Stimulated activated CD4-positive, alpha-beta T cell treated with anti-CD3 and anti-CD28 coated beads, Interleukin-12 subunit alpha, Interleukin-12 subunit beta, amount 100 ng/mL, for 4 hours (primary cell): ENCODE measurements at places on chromosomes 11 and 22.

DNA sequence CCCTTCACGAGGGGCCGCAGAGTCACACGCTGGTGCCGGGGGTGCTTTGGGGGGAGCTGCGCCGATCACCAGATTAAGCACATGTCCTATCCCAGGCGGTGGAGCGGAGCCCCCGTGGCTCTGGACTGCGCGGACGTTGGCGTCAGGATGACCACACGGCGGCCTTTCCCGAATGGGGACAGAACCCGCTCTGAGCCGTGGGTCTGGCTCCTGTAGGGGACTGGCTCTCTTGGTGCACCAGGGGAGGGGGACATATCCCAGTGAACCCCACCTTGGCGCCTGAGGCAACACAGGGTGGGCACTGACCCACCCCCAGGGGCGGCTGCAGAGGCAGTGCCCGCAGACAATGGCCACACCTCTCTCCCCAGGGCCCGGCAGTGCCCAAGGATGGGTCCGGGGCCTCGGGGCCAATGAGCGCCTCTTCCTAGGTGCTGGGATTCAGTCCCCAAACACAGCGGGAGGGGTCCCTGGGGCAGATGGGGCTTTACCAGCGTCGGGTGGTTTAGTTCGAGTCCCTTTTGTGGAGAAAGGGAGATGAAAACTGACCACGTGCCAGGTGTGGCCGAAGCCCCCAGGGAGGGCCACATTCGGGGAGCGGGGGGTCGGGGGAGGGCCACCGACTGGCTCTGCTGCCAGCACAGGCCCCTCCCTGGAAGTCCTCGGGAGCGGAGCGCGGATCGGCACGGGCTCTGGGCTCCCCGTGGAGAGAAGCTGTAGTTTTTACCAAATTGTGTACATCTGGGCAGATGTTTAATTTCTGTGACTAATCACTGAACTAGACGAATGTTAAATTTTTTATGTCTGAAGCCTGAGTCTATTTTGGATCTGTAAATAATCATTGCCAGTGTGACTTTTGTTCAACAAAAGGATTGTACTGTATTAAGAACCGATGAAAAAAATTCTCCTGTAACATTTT lies 58.9 kb downstream of the GRAMD4 start:
- no peak for DNase-seq

DNA sequence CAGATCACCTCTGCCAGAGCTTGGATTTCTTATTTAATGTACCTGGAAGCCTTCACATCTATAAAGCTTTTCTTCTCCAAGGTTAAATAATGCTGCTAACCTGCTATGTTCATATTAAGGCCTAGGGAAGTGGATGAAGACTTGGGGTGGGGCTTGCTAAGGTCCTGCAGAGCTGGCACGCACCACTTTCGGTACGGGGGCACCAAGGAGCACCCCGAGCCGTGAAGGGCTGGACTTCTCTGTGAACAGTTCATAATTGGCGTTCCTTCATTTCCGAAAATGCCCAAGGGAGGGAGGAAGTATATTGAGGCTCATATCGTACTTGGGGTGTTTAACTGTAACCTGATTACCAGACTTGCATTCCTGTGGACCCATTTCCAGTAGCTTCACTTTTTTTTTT lies 59.6 kb downstream of the ST14 start:
- DNase-seq = no peak

- DNase-seq = no peak
These were observed 37.2 kb upstream of the ETS1 start for GRCh38 chr11:128624269-128625175.

GRCh38 chr11:10952872-10953271 lies 95.0 kb upstream of the ZBED5 start:
- DNase-seq = no peak

DNA sequence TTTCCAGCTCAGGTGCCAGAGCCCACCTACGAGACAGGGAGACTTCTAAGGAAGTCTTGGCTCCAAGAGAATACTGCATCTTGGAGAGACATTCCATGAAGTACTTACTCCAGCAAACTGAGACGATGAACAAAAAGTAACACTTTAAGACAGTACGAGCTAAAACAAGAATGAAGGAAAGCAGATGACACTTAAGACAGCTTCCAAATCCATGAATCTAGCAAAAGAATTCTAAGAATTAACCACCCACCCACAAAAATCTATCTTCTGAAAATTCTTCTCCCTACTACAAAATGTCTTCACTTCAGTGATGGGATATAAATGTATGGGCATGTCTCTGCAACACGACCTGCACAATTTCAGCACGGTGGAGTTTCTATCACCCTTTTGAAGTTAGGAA lies 132.9 kb downstream of the C11orf58 start:
- DNase-seq = no peak

- no peak for DNase-seq
These were observed 35.4 kb downstream of the SLN start for GRCh38 chr11:107676336-107677057.

DNA sequence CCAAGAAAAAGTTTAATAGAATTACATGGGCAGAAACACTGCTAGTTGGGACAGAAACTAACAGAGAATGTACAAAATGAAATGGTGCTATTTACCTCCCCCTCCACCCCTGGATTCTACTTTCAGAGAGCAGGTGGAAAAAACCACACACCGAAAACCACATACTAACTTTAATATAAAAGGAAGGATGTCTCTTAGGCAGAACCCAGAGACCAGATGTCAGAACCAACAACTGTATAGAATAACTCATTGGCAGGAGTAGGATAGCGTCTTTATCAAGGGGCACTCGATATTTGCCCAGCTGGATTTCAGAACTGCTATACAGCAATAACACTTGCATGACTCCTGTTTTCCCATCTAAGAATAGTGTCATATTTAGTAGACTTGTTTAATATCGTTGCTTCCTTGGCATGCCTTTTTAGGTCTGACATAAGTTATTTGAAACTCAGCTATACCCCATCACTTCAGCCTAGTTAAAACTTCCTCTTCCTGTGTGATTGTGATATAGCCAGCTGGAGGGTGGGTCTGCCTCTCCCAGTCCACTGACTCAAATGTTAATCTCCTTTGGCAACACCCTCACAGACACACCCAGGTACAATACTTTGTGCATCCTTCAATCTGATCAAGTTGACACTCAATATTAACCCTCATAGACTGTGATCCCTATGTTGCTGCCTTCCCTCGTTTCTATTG lies 1.2 kb downstream of the SLC22A25 start:
- DNase-seq = no peak

- no peak for DNase-seq
These were observed at the start of gene OR10S1 for GRCh38 chr11:123977731-123978347. Gene OR10S1 (minus strand): TSS chr11:123977781. CDS start chr11:123977664, 117 bp downstream.

DNA sequence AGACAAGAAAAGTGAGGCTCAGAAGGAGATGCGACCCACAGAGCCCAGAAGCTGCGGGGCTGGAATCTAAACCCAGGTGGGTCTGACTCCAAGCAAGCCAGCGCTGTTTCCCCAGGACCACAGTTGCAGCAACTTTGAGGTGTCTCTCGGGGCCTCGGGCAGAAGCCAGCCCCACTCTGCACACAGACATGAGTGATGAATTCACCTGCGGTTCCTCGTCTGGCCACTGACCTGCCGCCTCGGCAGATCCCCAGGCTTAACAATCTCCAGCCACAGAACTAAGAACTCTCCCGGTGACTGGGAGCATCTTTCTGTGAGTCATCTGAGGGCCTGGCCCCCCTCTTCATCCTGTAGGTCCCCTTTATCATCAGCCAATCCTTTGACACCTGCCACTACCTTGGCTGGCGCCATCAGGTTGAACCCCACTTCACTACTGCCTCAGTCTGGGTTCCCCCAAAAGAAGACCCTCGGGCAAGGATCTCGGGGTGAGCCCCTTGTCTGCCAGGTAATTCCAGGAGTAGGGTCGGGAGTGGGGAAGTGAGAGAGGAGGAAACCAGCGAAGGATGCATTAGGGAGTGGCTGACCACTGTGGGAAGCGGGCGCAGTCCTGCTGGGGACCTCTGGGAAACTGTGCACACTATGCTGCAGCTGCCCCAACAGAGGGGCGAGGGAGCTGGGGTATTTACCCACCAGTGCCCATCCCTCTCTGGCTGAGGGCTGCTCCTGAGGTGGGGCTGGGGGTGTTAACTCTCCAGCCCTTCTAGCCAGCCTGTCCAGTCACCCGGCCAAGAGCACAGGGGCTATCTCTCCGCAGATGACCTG lies 33.0 kb upstream of the MN1 start:
- no peak for DNase-seq

DNA sequence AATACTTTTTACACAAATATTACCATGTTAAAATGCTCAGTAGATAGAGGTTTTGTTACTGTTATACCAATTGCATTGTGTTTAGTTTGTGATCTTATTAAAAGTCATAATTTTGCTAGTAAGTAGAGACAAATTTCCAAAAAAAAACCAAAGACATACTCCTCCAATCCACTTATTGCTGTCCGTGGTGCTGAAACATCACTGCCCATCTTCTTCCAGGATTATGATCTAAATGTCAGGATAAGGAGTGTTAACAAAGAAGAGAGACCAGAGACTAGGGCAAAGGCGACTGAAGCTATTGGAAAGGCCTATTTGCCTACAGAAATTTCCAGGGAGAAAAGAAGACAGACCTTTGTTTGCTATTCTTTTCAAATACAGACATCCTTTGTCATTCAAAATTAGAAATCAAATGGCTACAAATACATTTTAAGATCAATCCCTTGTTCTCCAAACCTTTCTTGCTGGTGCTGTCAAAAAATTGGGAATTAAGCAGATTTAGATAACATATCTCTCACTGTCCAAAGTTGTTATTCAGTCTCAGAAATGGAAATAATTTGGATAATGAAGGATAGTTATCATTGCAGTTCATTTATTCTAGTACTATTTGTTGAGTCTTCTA lies 199.7 kb downstream of the C11orf91 start:
- no peak for DNase-seq

DNA sequence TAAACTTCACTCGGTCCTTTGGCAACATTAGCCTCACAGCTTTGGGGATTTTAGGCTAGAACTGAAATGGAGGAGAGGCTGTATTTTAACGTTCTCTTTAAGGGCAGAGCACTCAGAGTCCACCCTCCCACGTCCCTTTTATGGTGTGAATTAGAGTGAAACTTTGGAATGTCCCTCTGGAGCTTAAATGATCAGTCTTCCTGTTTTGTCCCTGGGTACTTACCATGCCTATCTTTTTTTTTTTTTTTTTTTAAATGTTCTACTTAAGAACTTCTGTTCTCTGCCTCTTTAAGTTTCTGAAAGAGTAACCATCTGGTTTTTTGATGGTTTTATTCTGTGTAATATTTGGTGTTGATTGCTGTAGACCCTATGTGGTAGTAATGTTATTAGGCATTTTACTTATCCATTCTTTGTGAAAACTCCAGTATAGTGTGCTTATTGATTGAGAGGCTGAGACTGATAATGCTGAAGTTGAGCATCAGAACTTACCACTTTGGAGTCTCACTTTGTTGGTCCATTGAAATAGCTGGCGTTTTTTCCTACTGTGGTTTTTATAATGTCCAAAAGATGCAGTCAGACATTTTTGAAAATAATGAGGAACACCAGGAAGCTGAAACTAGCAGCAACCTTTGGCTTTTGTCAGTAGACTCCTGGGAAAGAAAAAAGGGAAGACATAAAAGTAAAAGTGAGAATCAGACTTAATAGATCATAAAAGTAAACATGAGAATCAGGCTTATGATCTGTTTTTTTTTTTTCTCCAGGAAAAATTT lies 11.6 kb downstream of the UVRAG start:
- DNase-seq = no peak
